ENCODE measurements at places on chromosomes 16 and 17.

DNA sequence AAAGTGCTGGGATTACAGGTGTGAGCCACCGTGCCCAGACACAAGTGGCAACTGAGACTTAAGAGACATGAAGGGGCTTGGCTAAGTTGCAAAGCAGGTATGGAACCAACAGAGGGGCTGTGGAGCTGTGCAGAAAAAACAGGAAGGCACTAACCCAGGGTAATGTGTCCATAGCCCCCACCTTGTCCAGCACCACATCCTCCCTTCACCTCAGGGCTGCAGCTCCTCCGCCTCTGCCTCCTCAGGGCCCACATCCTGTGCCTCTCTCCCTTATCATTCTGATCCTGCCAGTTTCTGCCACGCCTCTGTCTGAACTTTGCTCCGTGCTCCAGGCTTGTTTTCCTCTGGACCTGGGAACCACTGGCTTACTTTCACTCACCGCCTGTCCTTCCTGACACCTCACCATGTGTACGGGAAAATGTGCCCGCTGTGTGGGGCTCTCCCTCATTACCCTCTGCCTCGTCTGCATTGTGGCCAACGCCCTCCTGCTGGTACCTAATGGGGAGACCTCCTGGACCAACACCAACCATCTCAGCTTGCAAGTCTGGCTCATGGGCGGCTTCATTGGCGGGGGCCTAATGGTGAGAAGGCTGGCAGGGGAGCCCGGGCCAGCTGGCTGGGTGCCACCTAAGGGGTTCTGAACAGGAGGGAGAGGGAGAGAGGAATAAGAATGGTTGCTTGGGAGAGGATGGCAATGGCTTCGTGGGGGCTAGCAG, at the start of gene TM4SF5:
Gene TM4SF5 (plus strand): TSS at position 368 of the 716 bp plus-strand sequence. CDS start 37 bp downstream, at position 405.
- DNase-seq, result no peak

GRCh38 chr16:75265911-75266701, 14.7 kb upstream of the BCAR1 start:
- peak; percentile 35 for DNase-seq

DNA sequence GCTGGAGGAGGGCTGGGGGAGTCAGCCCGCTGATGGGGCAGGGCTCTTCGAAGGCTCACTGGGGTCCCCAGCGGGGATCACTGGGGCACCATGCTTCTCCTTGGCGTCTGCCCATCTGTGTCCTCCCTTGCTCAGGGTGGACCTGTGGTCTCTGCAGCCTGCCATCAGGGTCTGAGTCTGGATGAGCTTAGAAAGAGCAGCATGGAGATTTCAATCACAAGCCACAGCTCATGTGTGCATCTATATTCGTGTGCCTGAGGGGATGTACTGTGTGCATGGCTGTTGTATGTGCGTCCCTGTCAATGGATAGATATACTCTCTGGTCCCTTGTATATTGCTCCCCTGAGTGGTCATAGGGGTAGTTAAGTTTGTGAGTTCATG, 126.6 kb upstream of the SDK2 start:
- no peak for DNase-seq

DNA sequence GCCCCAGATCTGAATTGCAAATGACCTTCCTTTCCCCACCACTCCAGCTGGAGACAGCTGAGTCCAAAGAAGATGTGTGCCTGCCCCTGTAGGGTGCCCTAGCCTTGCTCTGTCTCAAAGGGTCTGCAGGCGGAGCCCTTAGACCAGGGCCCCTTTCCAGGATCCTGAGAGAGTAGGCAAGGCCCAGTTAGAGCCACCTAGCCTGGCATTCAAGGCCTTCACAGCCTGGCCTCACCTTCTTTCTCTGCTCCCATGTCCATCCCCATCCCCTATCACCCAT, 66.6 kb upstream of the LHX1 start:
- no peak for DNase-seq

- no peak for DNase-seq
These were observed 167.8 kb downstream of the SNX29 start for GRCh38 chr16:12144355-12144754.

- no peak for DNase-seq
These were observed 26.4 kb downstream of the ARHGAP44 start for GRCh38 chr17:12815642-12816141.

DNA sequence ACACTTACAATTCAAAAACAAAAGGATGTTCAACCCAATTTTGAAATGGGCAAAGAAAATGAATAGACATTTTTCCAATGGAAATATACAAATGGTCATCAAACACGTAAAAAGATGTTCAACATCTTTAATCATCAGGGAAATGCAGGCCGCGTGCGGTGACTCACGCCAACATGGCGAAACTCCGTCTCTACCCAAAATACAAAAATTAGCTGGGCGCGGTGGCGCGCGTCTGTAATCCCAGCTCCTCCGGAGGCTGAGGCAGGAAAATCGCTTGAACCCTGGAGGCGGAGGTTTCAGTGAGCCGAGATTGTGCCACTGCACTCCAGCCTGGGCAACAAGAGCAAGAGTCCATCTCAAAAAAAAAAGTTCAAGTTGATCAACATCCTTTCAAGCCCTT, 1.8 kb upstream of the CLUAP1 start:
- no peak for DNase-seq

Data from NCI-H2171 (cell line).